ENCODE measurements at places on chromosomes 12 and 14.

DNA sequence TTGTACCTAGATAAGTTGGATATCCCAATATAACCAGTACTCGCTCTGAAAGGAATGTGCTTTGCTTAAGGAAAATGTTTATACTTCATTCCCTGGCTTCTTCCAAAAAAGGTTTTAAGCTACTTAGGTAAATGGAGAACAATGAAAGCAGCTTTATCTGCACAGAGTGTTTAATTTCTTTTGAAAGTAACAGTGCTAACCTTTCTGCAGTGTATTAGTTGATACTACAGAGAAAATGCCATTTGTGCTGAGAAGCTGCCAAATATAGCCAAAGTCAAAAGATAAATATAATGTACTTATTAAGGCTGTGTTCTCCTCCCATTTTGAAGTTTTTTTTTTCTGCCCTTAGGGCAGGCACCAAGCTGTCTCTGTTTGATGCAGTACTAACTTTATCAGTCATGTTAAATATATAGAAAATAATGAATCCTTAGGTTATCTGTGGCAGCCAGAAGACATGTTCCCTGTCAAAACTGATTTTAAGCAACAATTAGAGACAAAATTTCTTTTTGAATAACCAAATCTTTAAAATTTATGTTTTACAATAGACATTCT, 145.4 kb upstream of the KITLG start:
- DNase-seq, result no peak

- peak; percentile 70 for DNase-seq
These were observed 178.5 kb upstream of the OR4E1 start for GRCh38 chr14:21852061-21852664.

DNA sequence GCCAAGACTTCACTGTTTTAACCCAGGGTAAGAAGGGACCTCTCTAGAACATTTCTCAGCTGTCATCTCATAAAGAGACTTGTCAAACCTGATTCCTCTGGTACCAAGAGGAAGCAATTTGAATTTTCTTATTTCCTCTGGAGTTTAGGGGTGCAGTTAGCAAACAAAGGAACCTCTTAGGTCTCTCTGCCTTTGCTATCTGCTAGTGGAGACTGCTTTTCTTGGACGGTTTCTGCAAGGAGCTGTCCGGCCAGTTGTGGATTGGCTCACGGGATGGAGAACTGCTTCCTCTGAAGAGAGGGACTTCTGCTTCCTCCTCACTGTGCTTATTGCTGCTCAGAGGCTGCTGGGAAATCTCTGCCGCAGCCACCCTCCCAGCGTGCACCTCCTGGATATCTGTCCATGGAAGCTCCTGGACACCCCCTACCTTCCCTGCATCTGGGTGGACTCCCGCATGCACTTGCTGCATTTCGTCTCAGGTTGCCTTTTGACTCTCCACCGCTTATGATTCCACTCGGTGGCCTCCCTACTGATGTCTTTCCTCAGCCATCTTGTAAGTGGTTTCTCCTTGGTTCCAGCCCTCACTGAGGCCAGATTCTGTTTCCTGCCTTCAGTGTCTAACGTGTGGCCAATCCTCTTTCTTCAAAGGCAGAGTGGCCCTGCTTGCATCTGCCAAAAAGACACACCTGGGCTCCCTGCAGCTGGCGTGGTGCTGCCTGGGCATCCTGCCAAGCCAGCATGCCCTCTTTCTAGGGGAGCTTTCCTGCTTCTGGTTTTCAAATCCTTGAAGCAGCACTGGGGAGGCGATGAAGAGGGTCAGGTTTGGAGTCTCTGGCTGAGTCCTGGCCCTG, 187.3 kb downstream of the CHST11 start:
- no peak for DNase-seq

DNA sequence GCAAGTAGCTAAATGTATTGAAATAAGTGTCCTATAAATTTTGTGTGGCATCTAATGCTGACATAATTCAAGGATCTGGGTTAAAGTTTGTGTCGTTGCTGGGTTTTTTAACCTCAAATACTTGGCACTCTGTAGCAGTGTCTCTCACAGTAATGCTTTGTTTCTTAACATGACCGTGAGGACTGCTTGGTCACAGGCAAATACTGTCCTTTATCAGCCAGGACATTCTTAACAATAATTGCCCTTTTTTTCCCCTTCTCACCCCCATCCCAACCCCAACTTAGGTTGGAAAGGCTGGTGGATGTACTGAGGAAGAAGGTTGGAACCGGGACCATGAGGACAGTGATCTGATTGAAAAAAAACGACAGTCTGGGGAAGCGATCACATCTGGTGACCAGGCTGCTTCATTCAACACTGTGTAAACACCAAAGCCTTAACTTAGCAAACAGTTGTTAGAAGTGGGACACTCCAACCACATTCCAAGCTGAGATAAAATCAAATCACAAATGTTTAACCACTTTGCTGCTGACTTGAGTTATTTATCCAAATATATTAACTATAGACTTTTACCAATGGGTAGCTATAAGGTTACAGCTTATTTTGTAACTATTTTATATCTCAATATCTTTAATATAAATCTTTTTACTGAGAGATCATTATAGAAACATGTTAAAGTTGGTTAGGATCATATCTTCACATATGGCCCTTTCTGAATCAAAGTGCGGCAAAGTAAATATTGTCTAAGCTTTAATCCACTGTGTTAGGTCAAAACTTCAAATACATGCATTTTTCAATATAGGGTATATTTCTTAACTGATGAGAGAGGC, 48.2 kb downstream of the FOXA1 start:
- no peak for DNase-seq

DNA sequence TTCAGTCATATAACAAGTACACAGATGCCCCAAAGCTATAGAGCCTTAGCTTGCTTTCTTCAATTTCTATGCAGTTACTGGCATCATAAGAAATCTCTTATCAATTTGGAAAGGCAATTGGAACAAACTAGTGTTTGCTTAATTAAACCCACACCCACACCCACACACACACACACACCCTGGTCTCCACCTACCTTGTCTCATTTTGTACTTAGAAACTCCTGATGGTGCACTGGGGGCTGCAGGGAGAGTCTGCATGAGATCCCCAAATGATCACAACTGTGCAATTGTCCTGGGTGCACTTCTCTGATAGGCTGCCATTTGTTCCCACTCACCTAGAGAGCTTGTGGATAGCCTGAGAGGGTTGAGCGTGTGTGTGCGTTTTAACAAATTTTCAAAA, 40.5 kb upstream of the PTCSC3 start:
- no peak for DNase-seq

- peak; percentile 46 for DNase-seq
These were observed 1.6 kb downstream of the SLC48A1 start for GRCh38 chr12:47774663-47775062.

DNA sequence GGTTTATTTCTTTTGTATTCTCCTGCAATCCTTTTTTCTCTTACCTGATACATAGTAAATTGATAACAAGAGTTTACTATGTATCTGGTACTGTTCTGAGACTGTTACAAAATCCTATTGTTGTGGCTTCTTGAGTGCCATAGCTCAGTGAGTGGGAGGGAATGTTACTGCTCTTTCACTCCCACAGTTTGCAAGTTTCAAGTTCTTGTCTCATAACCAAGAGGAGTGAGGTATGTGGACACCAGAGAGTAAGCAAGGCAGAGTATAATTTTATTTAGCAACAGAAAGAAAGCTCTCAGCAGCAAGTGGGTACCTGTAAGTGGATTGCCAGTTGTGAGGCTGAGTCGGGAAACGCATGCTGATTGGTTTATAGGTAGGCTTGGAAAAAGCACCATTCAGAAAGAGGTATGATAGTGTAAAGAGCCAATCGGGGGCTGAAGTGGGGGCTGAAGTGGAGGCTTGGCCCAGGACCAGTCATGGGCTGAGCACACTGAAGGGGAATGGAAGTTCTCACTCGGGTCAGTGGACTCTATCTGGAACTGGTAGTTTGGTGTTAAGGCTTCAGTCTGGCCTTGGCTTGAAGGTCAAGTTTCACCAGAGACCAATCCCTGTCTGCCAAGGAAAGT, 850.8 kb downstream of the TMTC2 start:
- DNase-seq, result no peak

GRCh38 chr12:52926596-52927234, 21.8 kb upstream of the KRT8 start:
- no peak for DNase-seq
